Stimulated activated CD8-positive, alpha-beta memory T cell treated with anti-CD3 and anti-CD28 coated beads, Interleukin-15, amount 100 ng/mL, for 24 hours (primary cell): ENCODE measurements at places on chromosomes 12 and 14.

DNA sequence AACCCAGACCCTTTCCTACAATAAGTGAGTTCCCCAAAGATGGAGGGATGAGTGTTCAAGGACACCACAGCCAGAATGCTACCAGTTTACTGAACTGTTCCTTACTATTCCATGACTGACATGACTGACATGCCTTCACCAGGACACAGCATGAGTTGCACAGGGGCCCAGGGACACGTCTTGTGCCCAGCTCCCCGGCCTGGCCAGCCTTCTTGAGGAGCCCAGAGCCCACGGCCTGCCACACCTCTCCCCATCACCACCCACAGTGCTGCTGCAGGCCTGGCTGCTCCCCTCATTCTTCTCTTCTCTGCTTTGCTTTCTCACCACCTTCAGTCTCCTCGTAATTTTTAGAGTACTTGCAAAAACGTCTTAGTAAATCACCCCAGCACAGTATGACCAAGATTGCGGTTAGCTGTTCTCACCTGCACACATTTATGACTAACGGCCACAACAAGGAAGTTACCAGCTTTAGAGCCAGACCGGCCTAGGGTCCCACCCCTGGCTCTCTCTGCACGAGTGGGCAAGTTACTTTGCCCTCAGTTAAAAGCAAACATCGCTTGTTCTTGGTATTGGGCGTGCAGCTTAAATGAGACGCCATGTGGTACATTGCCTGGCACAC, 18.5 kb downstream of the PPP2R5E start:
- no peak for DNase-seq

GRCh38 chr12:123601602-123602489, at the start of gene DDX55:
DDX55 (plus strand) TSS chr12:123602099; CDS start chr12:123602149, 50 bp downstream.
- peak; percentile 72 for DNase-seq

DNA sequence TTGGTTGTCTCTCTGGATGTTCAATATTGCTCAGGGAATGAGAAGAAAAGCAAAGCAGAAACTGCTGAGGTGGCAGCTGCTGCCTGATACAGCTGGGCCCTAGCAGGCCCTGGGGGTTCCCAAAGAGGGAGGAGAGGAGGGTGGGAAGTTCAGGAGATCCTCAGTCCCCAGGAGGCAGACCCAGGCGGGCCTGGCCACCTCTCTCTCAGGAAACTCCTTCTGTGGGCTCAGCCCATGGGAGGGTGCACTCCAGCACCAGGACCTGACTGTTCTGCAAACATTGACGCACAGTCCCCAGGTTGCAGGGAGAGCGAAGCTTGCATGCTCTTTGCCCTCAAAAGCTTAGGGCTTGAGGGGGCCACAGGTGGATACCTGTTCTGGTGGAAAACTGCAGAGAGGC, 29.6 kb downstream of the IRF2BPL start:
- no peak for DNase-seq

DNA sequence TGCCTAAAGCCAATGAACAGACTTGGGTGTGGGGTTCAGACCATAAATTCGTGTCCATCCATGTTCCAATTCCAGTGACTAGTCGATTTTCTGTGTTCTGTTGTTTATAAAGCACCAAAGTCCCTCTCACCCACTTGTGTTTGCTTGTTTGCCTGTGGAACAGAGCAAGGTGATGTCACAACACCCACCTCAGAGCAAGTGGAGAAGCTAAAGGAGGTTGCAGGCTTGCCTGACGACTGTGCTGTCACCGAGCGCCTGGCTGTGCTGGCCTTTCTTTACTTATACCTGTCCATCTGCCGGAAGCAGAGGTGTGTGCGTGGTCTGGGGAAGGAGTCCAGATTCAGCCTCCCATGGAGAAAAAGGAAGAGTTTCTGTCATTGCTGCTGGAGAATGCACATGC, 6.0 kb downstream of the MVK start:
- no peak for DNase-seq

DNA sequence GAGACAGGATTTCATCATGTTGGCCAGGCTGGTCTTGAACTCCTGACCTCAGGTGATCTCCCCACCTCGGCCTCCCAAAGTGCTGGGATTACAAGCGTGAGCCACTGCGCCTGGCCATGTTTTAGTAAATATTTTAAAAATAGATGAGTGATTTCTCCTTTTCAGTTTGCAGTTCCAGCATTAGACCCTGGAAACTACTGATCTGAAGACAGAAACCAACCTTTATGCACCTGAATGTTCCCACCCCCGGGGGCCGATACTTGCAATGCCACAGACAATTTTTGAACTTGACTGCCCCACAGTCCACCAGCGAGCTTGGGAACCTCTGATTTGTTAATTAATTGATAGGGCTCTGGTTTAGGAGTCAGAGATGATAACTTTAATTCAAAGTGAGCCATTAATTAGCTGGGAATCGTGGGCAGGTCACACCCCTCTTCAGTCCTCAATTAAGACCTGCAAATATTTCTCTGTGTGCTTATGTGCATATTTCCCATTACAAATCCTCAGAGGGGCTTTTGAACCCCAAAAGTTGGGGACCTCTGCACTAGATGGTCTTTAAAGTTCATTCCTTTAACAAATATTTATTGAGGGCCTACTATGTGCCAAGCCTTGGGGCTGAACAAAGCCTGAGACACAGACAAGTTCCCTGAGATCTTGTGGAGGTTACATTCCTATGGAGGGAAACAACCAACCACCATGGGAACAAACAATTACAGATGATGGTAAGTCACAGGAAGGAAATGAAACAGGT, 4.1 kb upstream of the TMEM120B start:
- DNase-seq: no peak

GRCh38 chr12:62533755-62534107, 67.1 kb downstream of the MON2 start:
- no peak for DNase-seq

- no peak for DNase-seq
Observed at GRCh38 chr12:92273076-92273475, 127.4 kb upstream of the BTG1 start.

DNA sequence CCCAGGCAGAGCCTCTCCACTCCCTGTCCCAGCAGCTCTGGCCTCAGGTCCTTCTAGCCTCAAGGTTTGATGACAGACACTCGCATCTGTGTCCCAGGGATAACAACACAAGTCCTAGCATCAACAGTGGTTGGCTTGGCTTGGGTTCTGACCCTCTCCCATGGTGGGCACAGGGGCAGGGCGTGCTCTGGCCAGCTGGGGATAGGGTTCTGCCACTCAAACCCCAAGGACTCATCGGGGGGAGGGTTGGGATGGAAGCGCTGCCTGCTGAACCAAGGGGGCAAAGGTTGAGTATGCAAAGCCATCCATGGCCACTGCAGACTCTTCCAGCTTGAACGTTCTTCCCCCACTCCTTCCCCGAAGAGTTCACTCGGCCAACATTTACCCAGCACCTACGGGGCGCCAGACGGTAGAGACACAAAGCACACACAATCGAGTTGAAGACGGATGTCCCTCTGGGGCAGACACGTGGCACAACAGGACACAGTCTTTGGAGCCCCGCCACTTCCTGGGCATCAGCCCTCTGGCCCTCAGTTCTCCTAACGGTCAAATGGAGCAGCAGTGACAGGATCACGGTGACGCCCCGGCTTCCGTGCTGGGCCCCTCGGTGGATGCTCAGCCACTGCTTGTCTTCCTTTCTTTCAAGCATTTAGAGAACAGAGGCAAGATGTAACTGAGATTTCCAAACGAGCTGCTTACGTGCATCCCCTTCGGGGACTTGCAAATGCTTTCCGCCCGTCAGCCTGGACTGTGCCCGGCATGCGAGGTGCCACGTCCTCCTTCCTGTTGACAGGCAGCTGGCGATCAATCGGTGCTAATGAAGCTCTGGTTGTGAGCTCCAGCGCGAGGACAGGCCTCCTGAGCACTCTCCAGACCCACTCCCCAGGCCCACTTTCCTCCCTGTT, 42.6 kb downstream of the DLK1 start:
- no peak for DNase-seq

- DNase-seq: no peak
Observed at GRCh38 chr12:40534828-40535227, 157.4 kb upstream of the CNTN1 start.

DNA sequence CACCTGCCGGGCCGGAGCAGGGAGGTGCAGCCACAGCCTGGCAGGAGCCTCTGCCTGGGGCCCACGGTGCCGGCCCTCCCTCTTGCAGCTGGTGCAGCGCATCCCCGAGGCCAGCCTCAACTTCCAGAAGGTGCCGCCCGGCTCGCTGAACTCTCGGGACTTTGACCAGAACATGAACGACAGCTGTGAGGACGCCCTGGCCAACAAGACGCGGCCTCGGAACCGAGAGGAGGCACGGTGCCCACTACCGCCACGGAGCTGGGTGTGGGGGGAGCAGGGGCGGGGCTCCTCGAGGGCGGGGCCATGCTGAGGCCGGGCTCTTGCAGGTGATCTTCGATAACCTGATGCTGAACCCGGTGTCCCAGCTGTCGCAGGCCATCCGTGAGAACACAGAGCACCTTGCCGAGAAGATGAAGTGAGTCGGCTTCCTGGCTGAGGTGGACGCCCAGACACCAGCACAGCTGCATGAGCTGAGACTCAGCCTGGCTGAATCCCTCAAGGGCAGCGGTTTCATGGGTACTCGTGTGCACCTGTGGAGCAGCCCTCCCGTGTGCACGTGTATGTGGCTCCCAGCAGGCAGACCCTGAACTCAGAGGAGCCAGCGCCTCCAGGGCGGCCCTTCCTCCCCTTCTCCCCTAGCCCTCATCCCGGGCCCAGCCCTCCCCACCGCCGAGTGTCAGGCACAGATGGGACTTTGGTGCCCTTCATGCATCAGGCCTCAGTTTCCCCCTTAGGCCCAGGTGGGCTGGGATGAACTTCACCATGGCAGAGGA, 28.6 kb downstream of the CEP170B start:
- DNase-seq: no peak

DNA sequence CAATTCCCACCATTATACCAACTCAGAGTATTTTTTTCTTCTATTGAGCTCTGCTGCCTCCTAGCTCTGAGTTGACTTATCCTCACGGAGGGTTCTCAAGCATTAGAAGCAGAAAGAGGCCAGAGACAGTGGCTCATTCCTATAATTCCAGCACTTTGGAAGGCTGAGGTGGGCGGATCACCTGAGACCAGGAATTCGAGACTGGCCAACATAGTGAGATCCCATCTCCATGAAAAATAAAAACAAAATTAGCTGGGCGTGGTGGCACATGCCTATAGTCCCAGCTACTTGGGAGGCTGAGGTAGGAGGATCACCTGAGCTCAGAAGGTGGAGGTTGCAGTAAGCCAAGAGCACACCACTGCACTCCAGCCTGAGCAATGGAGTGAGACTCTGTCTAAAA, 21.0 kb downstream of the HPD start:
- no peak for DNase-seq

DNA sequence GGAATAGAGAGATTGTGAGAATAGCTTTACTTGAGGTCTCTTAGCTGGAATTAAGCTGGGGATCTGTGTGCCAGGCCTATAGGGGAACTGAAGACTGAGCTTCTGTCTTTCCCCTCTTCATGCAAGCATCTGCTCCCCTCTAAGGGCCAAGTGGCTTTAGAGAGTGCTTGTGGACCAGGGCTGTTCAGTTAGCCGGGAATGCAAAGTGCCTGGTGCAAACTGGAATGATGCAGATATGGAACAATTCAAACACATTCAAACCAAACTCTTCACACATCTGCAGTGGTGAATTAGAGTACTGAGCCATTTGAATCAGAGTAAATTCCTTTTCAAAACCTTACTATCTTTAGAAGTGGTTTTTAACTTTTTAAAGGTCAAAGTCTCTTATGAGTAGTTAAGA, 99.0 kb downstream of the LIN7A start:
- DNase-seq: no peak

DNA sequence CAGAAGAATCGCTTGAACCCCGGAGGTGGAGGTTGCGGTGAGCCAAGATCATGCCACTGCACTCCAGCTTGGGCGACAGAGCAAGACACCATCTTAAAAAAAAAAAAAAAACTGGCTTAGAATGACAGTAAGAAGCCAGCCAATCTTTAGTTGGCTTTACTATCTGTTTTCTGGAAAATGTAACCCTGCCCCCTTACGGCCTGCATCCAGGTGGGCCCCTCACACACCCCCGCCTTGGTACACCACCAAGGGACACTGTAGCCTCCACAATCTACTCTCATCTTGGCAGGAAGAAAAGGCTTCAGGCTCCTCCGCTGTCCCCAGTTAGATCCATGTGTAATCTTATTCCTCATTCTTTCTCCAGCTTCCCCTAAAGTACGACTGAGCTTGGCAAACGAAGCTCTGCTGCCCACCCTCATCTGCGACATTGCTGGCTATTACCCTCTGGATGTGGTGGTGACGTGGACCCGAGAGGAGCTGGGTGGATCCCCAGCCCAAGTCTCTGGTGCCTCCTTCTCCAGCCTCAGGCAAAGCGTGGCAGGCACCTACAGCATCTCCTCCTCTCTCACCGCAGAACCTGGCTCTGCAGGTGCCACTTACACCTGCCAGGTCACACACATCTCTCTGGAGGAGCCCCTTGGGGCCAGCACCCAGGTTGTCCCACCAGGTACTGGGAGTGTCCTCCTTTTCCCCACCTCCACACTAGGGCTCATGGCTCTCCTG, 6.6 kb downstream of the TAPBPL start:
- no peak for DNase-seq

DNA sequence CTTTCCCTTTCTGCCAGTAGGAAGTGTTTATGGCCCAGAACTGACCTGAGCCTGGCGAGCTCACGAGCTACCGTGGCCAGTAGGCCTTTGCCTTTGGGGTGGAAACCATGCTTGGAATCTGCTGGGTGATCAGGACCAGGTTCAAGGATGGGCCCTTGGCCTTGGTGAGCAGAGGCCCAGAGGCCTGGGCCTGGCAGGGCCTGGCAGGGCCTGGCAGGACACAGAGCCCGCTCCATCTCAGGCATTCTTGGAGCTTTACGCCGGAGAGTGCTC, 184.8 kb upstream of the RTL1 start:
- DNase-seq: no peak

DNA sequence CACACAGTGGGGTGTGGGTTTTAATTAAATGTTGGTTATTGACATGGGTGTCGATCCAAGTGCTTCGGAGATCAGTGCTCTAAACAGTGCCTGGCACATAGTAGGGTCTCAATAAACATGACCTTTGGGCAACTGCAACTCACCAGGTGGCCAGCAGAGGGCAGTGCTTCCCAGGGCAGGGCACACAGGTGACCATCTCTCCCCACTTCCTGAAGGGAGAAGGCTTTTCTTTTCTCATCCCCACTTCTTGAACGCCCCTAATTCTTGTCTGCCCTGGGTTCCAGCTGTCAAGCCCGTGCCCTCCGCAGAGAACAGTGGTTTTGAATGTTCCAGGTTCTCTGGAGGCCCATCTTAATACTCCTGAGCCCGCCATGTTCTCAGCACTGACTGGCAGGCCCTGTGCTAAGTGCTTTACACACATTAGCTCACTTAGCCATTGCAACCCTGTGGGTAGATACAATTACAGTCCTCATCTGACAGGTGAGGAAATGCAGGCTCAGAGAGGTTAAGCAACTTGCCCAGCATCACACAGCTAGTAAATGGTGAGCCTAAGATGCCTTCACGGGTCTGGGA, 16.3 kb downstream of the RAPGEF3 start:
- peak; percentile 68 for DNase-seq

GRCh38 chr12:75814851-75815754, 216.5 kb downstream of the PHLDA1 start:
- no peak for DNase-seq
